ENCODE measurements at places on chromosomes 7 and 10.

DNA sequence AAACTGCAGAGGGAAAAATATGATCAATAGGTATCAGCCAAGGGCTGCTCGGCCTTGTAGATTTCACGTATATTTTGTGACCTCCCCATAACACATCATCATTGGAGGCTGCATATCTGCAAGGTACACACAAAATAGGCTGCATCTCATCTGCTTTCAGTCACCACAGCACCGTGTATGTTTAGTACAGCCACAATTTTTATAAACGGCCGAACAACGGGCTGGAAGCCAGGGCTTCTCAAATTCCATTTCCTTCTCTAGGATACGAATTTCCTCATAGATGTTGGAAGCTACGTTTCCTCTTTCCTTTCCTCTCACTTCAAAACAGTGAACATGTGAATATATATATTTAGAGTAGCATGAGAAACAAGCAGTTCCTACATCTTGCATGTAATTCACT is 20.2 kb upstream of the FOXK1 start:
- no peak for DNase-seq

DNA sequence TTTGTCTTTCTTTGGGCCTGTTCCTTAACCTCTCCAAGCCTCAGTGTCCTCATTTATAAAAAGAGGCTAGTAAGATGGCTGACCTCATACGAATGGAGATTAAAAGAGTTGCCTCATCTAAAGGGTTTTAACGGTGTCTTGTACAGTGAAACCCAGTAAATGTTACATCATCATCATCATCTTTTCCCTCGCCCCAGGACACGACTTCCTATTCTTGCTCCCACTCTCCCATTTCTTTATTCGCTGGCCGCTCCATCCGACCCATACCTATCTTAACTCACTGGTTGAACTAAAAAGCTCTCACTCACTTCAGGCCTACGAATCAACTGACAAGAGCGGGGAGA is 554 bp downstream of the FRA10AC1 start:
- DNase-seq, result no peak

DNA sequence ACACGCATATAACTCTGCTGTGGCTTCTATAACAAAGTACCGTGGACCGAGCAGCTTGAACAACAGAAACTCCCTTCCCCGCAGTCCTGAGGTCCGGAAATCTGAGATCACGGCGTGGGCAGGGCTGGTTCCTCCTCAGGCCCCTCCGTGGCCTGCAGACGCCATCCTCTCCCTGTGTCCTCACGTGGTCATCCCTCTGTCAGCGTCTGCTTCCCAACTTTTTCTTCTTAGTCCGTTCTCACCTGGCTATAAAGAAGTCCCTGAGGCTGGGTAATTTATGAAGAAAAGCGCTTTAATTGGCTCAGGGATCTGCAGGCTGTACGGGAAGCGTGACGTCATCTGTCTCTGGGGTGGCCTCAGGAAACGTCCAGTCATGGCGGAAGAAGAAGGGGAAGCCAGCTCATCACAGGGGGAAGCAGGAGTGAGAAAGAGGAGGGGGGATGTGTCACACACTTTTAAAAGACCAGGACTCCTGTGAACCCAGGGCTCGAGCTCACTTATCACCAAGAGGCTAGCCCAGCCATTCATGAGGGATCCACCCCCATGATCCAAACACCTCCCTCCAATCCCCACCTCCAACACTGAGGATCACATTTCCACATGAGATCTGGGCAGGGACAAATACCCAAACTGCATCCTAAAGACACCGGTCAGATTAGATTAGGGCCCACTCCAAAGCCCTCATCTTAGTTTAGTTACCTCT is 91.2 kb upstream of the INSIG1 start:
- DNase-seq, result no peak

- no peak for DNase-seq
Observed at GRCh38 chr10:3571310-3571825, 213.6 kb downstream of the KLF6 start.
